ENCODE measurements at places on chromosomes 13 and 19.
A peak's percentile ranks its signal among the peaks of the same experiment; 100 is the strongest.

DNA sequence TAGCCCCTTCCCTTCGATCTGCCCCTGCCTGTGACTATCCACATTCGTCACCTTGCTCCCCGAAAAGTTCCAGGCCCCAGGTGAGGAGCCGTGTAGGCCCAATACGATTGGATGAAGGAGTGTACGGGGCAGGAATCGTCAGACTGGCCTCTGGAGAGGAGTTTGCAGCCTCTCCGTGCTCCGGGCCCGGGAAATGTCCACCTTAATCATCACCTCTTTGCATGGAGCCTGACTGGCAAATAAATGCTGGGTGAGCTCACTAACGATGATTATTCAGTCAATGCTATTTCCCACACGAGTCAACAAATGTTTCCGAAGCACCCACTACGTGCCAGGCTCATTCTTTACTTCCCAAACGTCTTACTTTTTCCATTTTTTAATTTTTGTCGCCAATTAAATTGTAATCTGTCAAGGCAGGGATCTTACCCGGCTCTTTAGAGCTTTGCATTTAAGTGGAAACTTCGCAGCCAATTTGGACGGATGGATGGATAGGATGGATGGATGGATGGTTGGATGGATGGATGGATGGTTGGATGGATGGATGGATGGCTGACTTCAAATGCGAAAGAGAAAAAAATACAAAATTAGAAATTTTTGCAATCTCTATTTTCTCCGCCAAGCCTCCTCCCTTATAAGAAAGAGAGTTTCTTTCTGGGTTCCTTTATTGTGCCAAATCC is 45.8 kb downstream of the TGDS start:
- no peak for DNase-seq

DNA sequence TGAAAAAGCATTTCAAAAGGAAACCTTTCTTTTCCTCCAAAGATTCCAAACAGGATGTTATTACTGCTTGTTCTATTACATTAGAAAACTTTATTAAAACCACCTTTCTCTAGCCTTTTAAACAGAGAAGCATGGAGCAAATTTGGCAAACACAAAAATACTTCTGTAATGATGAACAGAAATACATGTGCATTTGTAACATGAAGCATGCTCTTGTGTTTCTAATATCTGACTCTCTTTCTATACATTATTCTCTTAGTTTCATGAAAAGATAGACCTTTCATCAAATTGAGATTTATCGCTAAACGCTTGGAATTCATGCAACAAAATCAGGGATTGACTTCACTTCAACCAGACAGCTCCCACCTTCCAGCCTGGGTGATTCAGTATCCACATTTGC is 152.8 kb upstream of the IRS2 start:
- no peak for DNase-seq

- DNase-seq, result no peak
Measured at GRCh38 chr13:36639610-36640009, 34.2 kb upstream of the SERTM1 start.

DNA sequence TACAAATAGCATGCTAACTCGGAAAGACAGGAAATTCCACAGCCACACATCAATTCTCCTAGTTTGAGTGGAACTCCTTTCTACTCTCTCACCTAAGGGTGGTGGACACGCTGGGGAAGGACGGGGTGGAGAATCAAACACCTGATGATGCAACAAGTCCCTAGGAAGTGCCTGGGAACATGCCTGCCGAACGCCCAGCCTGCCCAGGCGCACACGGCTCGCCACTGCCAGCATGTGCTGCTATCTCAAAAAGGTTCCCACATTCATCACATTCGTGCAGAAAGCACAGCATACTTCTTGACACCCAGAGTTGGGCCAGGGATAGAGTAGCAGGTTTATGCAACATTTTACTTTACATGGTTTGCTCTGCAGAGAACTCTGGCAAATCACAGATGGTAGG is 164.6 kb downstream of the ABCC4 start:
- DNase-seq, result no peak

GRCh38 chr13:112995395-112996191 is 26.6 kb downstream of the MCF2L start:
- no peak for DNase-seq

DNA sequence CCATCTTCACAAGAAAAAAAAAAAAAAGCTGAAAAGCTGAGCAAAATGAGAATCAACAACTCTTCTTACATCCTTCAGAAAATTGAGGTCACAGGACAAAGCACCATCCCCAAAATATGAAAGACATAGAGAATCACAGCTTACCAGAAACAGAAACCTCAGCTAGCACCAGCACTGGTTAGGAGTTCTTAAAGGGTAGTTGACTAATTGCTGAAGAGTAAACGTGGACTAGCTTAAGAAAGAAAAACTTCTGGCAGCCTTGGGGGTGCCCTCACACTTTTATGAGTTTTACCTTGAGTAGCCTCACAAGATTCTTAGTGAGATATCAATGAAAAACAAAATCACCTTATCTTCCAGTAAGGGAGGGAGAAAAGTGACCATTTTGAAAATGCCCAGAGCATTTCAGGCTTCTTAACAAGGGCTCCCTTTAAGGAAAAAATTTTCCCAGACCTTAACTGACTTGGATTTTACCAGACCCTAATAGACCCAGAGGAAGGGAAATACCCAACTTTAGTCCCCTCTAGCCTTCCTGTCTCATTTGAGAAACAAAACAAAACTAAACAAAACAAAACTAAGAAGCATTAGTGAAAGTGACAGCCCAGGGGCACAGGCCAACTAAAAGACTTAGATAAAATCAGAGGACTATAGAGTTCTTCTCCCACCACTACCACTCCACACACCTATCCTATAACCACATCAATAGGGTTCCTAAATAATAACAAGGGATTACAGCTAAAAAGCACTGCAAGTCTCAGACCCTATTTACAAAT is 888.6 kb downstream of the DIAPH3 start:
- DNase-seq, result no peak

DNA sequence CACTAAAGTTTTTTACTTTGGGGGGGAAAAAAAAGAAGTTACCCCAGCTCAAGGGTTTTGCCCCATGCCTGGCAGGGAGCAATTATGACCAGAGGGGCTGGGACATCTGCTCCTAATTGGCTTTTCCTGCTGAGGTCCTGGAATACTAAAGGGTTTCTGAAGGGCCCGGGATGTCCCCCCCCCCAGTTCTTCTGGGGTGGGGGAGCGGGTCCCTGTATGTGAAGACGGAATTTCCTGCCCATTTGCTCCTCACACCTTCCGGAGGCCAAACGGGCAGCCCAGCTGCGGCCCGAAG is 1.1 kb upstream of the DLL3 start:
- DNase-seq, result no peak

GRCh38 chr13:23842406-23842805 is 46.8 kb downstream of the MIPEP start:
- no peak for DNase-seq

GRCh38 chr13:24788538-24788937 is 24.6 kb downstream of the RNF17 start:
- DNase-seq, result no peak

- peak; percentile 74 for DNase-seq
Measured at GRCh38 chr19:46784262-46785053, 3.9 kb downstream of the SLC1A5 start.

DNA sequence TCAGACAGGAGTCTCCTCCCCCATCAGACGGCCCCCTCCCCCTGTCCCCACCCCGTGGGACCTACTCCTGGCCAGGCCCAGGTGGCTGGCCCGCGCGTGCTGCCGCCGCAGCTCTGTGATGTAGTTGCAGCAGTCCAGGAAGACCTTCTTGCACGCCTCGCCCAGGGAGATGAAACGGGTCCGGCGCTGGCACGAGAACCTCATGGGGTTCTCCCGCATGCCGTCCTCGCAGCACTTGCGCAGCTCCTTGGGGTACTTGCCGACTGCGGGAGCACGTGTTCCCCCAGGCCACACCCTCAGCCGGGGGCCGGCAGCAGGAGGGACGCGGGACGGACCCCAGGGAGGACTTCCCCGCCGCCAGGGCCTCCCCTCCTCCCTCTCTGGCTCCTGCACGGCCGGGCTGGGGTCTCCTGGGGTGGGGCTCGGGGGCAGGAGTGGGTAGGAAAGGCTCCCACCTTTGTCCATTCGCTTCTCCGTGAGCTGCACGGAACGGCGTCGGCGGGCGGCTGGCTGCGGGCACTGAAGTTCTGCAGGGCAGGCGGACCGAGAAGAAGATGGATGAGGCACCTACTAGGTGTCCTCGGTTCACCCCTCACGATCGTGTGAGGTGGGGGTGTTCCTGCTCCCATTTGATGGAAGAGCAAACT is 13.3 kb downstream of the C3 start:
- DNase-seq, result no peak

- DNase-seq, result no peak
Measured at GRCh38 chr13:113972451-113973217, 1.2 kb downstream of the C13orf46 start.

DNA sequence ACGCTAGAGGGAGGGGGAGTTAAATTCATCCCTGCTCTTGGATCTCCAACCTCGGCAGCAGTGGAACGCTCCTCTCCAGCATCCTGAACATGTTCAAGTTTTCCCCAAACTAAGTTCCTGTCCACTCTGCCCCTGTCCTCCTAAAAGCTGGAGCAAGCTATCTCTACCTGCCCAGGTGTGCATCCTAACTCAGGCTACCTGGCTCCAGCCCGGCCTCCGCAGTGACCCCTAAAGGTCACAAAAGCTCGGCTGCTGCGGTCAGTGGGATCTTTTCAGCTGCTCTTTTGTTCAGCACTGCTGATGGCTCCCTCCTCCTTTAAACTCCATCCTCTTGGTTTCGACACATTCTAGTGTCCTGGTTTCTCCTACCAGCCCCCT is 1.4 kb downstream of the DCUN1D2 start:
- no peak for DNase-seq

DNA sequence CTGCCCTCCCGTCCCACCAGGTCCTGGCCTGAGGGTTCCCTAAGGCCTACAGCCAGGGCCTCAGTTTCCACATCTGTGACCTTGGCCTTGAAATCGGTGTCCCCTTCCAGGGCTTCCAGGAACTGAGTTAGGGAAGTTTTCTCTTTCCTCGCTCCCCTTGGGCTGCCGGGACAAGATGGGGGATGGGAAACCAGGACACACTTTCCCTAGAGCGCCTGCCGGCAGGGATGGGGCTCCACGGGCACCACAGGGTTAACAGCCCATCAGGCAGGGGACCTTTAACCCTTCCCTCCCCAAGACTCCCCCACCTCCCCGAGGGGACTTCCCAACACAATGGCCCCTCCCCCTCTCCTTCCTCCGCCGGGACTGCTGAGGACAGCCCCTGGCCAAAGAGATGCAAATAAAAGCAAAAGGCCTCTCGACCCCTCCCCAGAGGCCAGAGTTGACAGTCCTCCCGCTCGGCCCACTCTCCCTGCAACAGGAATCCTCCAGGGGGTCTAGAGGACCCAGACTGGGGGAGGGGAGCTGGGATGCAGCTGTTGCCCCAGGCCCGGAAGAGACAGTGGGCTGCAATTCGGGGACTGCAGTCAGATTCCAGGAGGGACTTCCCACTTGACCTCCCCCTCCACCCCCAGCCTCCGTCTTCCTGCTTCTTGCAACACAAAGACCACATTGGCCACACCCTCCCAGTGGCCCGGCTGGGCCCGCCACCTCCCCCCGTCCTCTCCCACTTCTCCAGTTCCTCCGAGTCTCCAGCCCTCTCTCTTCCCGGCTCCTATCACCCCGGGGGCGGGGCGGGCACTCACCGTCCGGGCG is 3.4 kb downstream of the BBC3 start:
- peak; percentile 72 for DNase-seq

DNA sequence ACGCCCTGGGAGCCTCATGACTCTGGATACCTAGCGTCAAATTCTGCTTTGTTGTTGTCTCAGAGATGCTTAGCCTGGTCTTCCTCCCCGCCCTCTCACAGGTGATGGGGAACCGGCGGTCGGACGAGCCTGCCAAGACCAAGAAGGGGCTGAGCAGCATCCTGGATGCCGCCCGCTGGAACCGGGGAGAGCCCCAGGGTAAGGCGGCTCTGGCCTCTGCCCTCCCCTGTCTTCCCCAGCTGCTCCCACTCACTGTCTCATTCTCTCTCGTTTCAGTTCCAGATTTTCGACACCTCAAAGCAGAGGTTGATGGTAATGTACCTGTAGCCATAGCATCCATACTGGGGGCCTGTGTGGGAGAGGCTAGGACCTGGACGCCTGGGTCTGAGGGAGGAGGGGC is 11.4 kb downstream of the ARHGEF1 start:
- DNase-seq, result no peak

DNA sequence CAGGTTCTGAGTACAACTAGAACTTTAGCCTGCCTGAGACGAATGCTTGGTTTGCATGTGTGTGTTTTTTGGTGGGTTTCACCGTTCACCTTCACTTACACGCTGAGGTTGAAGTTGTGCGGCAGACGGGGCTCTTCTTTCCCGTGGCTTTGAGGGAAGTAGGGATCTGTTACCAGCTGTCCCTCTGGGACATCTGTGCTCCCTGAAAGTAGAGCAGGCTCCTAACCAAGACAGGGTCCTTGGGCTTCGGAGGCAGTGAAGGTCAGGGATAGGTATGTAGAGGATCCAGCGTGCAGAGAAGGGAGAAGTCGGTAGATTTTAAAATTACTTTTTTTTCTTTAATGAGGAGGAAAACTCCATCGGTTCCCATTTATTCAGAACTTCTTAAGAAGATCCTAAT is 48.7 kb downstream of the ZNF536 start:
- no peak for DNase-seq

GRCh38 chr19:4911786-4912672 is 2.7 kb downstream of the UHRF1 start:
- DNase-seq, result peak; percentile 76

GRCh38 chr13:77383097-77383496 is 56.2 kb upstream of the MYCBP2 start:
- no peak for DNase-seq

DNA sequence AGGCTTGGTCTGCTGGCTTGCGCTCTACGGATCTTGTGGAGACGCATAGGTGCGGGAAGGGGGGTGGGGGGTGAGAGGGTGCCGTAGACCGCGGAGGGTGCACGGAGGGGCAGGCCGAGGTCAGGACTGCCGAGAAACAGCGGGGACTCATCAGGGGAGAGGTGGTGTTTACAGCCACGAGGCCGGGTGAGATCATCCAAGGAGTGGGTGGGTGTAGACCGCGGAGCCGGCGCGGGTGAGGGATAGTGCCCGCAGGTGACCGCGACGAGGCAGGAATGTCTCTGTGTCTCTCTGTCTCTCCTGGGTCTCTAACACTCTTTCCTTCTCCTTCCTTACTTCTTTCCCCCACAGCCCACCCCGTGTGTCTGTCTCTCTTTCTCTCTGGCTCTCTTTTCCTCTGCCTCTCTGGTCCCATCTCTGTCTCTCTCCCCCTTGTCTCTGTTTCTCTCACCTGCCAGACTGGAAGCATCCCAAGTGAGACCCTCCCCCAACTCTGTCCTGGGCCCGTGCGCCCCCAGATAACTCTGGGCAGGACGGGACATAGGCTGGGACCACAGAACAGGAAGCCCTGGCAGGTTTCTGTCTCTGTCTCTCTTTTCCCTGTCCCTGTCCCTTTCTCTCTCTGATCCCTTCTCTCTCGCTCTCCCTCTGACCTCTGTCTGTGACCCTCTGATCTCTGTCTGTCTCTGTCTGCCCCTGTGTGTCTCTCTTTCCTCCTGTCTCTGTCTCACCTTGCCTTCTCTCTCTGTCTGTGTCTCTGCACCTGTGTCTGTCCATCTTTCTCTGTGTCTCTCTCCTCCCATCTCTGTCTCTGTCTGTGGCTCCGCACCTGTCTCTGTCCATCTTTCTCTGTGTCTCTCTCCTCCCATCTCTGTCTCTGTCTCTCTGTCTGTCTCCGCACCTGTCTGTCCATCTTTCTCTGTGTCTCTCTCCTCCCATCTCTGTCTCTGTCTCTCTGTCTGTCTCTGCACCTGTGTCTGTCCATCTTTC is 1.8 kb upstream of the KLK4 start:
- peak; percentile 46 for DNase-seq

GRCh38 chr19:29328586-29328985 is 115.6 kb upstream of the UQCRFS1 start:
- no peak for DNase-seq

- DNase-seq, result peak; percentile 47
Measured at GRCh38 chr19:42092350-42092749, 16.4 kb downstream of the ZNF574 start.

All from activated naive CD8-positive, alpha-beta T cell treated with anti-CD3 and anti-CD28 coated beads, Interleukin-2, amount 50 U/mL, for 24 hours (primary cell).